ENCODE measurements at places on chromosomes 16 and 17. TPM values are rescaled to one million over a fixed set of nuclear protein-coding genes. Genes with fewer than 3 reads are reported as not detected.

Gene KCNJ16
- total RNA-seq = 0.11 TPM

Gene GALR2
- total RNA-seq = not detected

Gene DPEP1
- 0.58 TPM for total RNA-seq

Gene HEATR3
- 19.4 TPM for total RNA-seq

Gene PLA2G10
- 0.32 TPM for total RNA-seq

Gene XYLT1
- total RNA-seq = 13.4 TPM

Gene KCTD19
- 1.1 TPM for total RNA-seq
